ENCODE measurements at places on chromosomes 16 and 17.

- H3K36me3 ChIP-seq: no peaks in the 10 kb centered on the region
- H3K4me1 ChIP-seq: no peaks in the 10 kb centered on the region
- no peak overlapping the region for H3K27ac ChIP-seq
- H3K4me3 ChIP-seq: no peak overlapping the region
Observed at GRCh38 chr17:75194879-75195278, 10.6 kb upstream of the NUP85 start.

- H3K27me3 ChIP-seq: peaks cover 13% of the 10 kb centered on the region
- H3K4me1 ChIP-seq: no peaks in the 10 kb centered on the region
- no peak overlapping the region for H3K4me3 ChIP-seq
- no peak for DNase-seq
Observed at GRCh38 chr16:15450624-15451023, 16.2 kb downstream of the BMERB1 start.

GRCh38 chr17:41835800-41836549 is at the start of gene NT5C3B:
NT5C3B (minus strand) TSS chr17:41836232; CDS start chr17:41836193, 39 bp downstream.
- H3K36me3 ChIP-seq: peaks cover 10% of the 10 kb centered on the region
- peak within 1 kb of the TSS; percentile 87 for H3K27ac ChIP-seq
- peaks cover 5% of the 10 kb centered on the region for H3K27me3 ChIP-seq

- peak overlapping the region; percentile 57 for H3K27ac ChIP-seq
- H3K27me3 ChIP-seq: no peaks in the 10 kb centered on the region
- peaks cover 68% of the 10 kb centered on the region for H3K4me1 ChIP-seq
- no peak for DNase-seq
Observed at GRCh38 chr17:40345161-40345993, 19.2 kb downstream of the GJD3 start.

- no peaks in the 10 kb centered on the region for H3K36me3 ChIP-seq
- no peak overlapping the region for H3K4me3 ChIP-seq
- no peak overlapping the region for H3K27ac ChIP-seq
- H3K27me3 ChIP-seq: no peaks in the 10 kb centered on the region
- peaks cover 33% of the 10 kb centered on the region for H3K4me1 ChIP-seq
- no peak for DNase-seq
Observed at GRCh38 chr16:81431554-81432353, 12.9 kb upstream of the CMIP start.
